ENCODE measurements at places on chromosomes 4 and X.

DNA sequence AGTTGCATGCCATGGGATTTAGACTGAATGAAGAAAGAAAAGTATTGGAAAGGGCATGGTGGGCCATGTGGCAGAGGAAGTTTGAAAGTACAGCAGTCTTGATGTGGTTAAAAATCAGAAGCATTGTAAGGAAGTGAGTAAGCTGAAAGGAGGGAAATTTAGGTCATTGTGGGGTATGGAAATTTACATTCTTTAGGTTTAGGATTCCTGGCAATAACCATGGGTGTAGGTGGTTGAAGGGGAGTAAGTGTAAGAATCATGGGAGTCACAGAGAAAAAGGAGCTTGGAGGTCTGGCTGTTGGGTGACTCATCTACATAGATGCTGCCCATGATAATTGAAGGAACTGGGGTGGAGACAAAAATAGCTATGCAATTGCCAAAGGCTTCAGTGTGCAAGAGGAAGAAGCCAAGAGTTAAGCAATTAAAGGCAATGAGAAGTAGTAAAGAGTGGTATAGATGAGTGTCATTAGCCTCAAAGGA, 243.8 kb upstream of the LDB2 start:
- peak; percentile 9 for DNase-seq

GRCh38 chr4:24975510-24975909, 55.2 kb downstream of the LGI2 start:
- no peak for DNase-seq

- DNase-seq, result no peak
Observed at GRCh38 chr4:178426871-178427270, 984.6 kb upstream of the AGA start.

DNA sequence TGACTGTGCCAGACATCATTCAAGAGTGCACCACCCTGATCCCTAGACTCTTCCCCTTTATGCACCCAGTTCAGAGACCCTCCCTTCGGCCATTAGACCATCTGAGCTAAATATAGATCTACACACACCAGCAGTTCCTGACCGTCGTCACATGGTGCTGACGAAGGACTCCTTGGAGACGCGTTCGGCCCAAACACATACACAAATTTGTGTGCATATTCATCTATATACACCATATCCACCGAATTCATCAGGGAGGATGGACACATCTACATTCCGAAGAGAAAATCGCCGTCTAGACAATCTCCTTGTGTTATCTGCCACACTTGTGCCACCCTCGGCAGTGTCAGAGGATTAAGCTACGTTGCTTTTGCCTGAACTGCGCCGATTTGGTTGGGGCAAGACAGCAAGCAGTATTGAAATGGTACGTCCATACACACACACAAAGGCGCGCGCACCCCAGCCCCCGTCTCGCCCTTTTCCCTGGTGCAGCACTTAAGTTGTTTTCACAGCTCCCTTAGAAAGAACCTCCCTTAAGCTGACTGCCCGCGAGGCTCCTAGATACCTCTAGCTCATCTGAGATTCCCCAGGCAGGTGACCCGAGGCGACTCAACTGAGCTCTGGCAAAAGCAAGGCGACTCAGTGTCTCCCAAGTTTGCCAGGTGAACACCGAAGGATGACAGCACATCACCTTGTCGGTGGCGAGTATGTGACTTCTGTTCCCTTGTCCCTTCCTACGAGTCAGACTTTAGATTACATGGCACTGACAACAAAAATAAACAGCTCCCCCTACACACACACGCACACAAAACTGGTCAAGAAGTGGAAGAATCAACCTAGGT, 1.0 kb downstream of the RASGEF1B start:
- DNase-seq, result peak; percentile 73

DNA sequence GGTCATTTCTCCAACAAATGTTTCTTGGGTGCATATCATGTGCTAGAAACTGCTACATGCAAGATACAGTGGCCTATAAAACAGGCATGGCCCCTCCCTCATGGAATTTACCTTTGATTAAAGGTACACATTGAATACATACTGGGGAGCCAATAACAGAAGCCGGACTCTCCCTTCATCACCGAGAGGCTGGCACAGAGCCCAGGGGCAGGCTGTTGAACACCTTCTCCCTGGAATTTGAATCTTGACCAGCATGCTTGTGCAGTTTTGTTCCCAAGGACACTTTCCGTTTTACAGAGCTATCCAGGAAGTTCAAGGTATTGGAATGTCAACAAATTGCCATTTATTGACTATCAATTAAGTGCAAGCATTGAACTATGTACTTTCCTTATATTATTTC, 33.2 kb downstream of the PPARGC1A start:
- DNase-seq, result no peak

- DNase-seq, result no peak
Observed at GRCh38 chrX:42491137-42491907, 286.6 kb downstream of the PPP1R2C start.

DNA sequence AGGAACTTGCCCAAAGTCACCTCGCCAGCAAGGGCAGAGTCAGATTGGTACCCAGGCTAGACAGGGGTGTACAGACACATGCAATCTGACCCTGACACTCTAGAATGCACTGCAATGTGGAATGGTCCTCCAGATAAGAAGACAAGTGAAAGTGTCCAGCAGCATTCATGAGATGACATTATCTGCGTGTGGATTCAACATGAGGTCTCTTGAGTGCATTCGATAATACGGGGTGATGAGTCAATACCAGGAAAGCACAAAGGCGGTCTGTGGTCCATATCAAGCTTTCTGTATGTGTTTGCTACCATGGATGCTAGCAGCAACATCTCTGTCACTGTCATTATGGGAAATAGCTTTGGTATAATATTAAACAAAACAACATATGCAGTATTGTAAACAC, 6.8 kb upstream of the XAGE3 start:
- DNase-seq, result no peak

- DNase-seq, result no peak
Observed at GRCh38 chr4:104906276-104906675, 240.4 kb upstream of the TET2 start.

DNA sequence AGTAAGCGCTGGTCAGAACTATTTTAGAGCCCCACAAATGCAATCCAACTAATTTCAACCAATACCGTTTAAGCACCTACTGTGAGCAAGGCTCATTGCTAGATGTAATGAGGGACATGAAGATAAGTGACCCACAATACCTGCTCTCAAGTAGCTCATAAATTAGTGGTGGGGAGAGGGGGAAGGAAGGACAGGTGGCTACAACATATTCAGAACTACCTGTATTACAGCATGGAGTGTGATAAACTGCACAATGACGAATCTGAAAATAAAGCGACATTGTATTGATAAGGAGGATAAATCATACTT, 311.6 kb upstream of the DIAPH2 start:
- DNase-seq, result no peak

DNA sequence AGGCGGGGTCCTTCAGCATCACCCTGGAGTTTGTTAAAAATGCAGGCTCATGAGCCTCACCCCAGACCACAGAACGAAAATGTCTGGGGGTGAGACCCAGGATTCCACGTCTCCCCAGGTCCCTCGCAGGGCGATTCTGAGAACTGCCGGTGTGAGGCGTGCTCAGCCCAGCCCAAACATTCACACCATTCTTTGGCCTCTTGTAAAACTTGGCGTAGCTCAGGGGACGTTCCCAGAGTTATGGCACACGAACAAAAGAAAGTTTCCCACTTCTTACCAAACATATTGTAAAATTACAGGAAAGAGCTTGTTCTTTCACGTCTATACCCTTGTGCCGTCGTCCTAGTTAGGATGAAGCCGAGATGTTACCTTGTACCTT, 12.9 kb downstream of the CD99 start:
- peak; percentile 46 for DNase-seq

GRCh38 chr4:4549534-4549933, 7.7 kb upstream of the STX18 start:
- DNase-seq, result no peak

DNA sequence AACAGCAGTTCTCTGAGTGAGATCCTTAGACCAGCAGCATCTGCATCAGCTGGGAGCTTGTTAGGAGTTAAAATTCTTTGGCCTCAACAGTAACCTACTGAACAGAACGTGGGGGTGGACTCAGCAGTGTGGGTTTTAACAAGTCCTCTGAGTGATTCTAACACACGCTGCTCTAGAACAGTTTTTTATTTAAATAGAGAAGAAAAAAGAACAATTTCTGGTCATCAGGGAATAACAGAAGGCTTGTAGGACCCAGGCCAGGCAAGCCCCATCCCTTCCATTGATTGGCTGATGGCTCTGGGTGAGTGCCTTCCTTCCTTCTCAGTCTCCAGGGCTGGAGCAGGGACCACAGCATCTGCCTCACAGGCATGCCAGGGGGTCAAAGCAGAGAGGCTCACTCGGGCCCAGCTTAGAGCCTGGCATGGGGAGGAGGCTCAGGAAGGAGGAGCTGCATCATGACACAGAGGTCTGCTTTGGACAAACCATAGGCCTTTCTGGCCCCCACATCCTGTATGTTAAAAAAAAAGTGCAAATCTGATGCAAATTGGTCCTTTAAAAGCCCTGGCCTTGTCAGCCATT, 56.7 kb downstream of the JAKMIP1 start:
- DNase-seq, result peak; percentile 52

- DNase-seq, result no peak
Observed at GRCh38 chr4:23685471-23685870, 204.4 kb downstream of the PPARGC1A start.

DNA sequence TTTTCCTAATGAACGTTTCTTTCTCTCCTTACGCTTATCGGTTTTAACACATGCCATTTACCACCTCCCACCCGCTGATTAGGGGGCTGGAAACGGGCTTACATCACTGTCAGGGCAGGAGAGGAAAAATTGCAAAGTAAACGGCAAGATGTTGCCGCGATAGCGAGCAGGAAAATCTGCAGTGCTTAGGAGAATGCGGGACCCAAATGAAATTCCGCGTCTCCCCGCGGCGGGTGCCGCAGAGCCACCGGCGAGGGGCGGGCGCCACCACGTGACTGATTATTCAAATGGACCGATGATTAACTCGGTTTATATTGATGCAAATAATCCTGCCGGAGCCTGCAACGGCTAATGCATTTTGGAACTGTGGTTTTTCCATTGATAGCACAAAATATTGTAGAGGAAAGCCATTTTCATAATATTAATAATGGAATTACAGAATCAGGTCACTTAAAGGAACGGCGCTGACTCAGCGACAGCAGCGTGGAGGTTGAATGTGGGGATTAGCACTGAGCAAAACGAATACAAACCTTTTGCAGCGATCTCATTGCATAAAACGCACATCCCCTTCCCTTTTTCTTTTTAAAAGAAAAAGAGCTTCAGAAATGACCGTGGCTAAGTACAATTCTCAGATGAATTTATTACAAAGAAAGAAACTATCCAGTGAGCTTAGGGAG, 224.2 kb downstream of the STIM2 start:
- DNase-seq, result peak; percentile 73

GRCh38 chrX:153763298-153763932, 634 bp upstream of the PLXNB3 start:
- DNase-seq, result no peak

DNA sequence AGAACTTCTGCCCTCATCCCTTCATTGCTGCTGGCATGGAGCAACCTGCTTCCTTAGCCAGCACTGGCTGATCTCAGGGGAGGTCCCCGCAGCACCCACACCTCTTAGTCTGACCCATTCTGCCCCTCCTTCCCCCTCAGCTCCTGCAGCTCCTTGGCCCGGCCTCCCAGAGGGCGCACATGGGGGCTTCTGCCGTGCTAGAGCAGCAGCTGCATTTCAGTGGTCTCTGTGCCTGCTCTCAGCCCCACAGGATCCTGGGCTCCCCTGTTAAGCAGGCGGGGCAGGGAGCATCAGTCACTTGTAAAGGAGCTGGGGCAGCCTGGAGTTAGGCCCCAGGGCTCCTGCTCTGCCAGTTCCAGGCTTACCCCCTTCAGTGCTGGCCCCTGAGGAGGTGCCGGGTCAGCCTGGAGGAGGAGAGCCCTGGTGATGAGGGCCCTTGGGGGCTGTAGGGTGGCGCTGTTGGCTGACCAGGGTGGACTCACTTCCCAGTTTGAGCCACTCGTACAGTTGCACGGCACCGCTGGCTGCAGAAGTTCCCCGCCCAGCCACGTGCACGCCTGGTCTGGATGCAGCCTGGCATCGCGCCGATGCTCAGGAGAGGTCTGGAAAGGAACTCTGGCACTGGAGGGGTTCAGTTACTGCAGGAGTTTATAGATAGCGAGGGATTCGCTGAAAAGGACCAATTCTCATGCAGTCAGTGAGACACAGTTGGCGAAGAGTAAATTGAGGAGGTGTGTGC, 85.1 kb upstream of the PSAPL1 start:
- DNase-seq, result no peak

DNA sequence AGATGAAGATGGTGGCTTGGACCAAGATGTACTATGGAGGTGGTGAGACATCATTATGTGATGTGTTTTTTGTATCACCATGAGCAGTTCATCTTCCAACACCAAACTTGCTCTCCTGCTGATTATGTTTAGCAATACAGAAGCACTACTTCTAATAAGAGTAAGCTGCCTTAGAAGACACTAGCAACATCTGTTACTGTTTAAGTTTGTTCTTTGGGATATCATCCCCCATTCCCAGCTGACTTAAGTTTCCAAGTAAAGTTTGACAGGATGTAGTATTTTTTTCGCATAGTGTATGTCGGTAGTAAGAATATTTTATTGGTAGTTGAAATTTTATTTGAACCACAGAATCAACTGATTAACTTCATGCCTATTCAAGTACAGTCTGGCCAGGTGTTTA, 123.5 kb upstream of the BMPR1B start:
- DNase-seq, result no peak

- DNase-seq, result no peak
Observed at GRCh38 chr4:6501171-6501570, 28.8 kb upstream of the PPP2R2C start.

DNA sequence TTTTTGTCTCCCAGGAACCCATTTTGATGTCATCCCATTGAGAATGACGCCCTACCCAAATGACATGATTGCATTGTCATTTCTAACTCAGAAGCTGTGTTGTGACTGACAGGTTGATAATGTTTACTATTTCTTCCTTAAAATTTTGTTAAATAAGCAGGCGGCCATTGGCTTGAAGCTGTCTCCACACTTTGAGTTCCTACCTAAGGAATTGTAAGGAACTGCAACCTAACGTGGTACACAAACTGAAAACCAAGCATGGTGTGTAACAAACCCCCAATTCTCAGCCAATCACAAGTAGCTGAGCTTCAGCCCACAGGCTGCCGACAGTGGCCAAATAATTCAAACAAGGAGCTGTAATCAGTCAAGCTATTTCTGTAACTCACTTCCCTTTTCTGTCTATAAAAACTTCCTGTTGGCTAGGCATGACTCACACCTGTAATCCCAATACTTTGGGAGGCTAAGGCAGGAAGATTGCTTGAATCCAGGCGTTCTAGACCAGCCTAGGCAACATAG, 2.9 kb upstream of the MND1 start:
- no peak for DNase-seq

DNA sequence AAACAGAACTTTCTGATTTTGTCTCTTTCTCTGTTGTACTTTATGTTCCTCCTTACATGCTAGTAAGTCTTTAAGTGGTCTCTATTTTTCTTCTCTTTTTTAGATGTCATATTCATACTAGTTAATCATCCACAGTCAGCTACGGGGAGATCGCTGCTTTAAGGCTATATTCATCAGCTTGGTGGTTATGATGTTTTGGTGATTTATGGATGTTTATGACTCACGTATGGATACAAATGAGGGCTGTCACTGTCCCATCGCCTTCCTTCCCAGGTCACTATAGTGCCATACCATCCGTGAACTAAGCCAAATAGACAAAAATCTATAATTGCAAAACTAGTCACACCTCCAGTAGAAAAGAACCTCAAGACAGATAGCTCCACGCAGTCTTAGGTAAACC, 296.8 kb upstream of the AADAT start:
- no peak for DNase-seq
